ENCODE measurements at places on chromosomes 13 and 19.

- no peak for DNase-seq
Observed at GRCh38 chr13:26460648-26461047, 96.8 kb upstream of the WASF3 start.

GRCh38 chr13:64248371-64249065 lies 2832.9 kb upstream of the PCDH20 start:
- no peak for DNase-seq

- DNase-seq, result no peak
Observed at GRCh38 chr19:12774588-12775555, at the start of gene HOOK2. Gene HOOK2, minus strand, starts transcription at chr19:12775552. Its CDS starts 103 bp downstream, at chr19:12775449.

DNA sequence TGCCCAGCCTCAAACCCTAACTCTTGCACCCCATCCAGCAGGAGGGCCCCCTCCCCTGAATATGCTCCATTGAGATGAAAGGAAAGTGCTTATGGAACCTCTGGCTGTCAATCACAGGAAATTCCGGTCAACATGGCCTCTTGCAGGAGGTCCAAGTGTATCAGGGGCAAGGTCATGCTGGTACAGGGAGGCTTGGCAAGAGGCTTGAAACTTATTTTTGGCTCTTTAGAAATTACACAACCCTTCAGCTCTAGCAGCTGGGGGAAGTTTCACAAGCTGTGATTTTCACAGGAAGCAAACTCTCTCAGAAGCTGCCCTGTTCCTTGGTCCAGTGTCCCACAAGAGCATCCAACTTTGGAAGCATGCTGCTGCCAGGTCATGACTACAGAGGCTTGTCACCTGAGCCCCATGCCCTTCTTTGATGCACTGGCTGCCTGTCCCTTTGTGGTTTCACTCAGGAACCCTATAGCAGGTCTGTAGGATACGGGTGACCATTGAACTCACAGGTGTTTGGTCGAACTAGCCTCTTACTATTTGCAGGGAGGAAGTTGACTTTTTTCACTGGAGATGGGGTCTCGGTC lies 8.4 kb downstream of the ASF1B start:
- no peak for DNase-seq

DNA sequence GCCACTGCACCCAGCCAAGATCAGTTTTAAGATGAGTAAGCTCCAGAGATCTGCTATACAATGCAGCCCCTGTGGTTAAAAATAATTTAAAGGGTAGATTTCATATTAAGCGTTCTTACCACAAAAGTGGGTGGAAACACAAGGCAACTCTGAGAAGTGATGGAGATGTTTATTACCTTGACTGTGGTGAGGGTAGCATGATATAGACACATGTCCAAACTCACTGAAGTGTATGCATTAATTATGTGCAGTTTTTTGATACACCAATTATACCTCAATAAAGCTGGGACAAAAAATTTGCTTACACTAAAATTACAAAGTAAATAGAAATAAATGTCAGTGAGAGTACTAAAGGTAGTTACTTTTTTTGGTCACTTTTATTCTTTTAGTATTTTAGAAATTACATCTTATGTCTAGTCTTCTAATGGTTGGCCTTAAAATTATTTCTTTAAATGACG lies 696.5 kb downstream of the UQCRFS1 start:
- DNase-seq, result no peak

DNA sequence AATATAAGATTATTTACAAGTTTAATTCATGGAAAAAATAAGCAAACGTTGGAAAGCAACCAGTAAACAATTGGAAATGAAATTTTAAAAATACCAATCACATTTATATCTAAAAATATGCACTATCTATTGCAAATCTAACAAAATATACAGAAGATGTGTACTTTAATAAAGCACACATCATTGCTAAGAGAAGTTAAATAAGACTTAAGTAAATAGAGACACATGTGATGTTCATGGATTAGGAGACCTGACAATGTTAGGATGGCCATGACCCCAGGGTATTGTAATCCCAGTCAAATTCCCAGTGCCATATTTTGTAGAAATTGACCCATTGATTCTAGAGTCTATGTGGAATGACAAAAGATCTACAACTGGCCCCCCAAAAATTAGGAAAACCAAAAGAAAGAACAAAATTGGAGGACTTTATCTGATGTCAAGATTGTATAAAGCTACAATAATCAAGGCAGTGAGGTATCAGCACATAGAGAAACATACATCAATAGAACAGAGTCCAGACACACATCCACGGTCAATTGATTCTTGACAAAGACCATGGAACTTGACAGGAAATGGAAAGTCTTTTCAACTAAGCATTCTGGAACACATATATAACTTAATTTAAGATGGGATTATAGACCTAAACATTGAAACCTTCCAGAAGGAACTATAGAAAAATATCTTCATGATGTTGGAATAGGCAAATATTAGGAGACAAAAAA lies 90.8 kb upstream of the USP29 start:
- no peak for DNase-seq

DNA sequence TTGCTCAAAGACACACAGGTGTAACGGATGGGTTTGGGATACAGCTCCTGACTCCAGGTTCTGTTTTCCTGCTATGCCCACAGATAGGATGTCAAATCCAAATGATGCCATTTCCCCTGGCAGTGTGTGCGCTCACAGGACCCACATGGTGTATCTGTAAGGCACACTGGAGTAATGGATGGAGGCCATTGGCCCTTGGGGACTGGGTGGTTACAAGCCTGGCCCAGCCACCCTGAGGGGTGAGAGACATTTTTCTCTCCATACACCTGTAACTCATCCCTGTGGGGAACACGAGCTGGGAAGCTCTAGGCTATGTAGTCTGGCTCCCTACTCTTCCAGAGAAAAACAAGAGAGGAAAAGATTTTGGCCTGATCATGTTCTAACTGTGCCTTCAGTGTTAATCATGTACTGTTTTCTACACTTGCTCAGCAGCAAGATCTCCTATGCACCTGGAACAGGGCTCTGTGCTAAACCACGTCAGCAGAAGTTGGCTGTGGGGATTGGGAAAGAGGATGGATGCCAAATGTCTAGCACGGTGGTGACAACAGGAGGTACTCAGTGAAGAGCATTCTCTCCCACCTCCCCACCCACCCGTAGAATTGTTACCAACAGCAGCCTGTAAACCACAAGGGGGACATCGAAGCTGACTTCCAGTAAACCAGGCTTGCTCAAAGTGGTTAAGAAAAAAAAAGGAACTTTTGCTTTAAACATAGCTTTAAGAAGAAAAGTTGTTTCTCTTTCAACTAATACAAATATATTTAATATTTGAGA lies 237.0 kb downstream of the LACC1 start:
- no peak for DNase-seq

DNA sequence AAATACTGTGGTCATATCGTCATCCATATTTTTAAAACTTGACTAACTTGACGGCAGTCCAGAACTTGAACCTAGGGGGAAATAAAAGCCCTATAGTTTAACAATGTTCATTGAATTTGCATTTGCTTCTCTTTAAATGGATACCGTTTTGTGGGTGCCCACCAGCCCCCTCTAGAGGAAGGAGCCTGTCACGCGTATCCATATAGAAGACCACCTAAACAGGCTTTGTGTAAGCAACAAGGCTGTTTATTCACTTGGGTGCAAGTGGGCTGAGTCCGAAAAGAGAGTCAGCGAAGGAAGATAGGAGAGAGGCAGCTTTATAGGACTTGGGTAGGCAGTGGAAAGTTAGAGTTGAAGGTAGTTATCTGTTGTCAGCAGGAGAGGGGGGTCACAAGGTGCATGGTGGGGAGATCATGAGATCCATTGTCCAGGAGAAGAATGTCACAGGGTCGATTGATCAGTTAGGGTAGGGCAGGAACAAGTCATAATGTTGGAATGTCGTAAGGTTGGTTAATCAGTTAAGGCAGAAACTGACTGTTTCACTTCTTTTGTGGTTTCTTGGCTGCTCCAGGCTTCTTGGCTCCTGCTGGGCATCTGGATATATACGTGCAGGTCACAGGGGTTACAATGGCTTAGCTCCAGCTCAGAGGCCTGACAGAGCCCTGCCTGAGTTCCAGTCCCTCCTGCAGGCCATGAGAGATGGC lies 42.5 kb upstream of the ANKRD10 start:
- DNase-seq, result no peak

- no peak for DNase-seq
Observed at GRCh38 chr13:43611281-43612273, 175.2 kb downstream of the ENOX1 start.

DNA sequence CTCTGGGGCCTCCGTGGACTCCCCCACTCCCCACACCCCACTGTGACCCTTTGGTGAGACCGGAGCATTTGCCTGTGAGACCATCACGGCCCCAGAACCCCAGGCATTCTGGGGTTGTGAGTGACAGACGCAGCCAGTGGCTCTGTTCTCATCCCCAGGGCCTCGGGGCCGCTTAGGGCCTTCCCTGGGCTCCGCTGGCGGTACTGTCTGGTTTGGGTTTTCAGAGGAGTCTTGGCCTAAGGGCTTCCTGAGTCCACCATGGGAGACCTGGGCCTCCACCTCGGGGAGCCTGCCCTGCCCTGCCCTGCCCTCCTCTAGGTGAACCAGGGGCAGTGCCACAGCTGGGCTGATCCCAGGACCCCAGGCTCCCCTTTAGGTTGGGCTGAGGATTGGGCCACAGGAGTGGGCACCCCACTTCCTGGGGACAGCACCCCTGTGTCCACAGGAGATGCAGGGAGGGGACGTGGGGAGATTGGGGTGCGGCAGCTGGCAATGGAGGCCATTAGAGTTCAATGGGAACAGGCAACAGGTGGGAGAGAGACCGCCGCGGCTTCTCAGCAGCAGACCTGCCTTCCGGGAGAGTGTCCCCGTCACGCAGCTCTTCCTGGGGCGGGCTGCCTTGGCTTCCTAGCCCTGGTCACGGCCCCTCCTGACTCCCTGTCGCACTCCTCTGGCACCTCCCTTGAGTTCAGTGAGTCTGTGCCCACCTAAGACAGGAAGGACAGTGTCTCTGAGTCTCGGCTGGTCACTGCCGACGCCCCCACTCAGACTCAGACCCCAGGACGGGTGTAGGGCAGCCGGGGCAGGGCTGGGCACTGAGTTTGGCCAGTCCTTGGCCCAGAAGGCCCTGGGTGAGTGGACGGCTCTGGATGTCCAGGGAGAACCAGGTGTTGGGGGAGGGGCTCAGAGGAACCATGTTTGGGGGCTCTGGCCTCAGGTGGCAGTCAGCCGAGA lies 164.1 kb downstream of the KDM4B start:
- no peak for DNase-seq
